ENCODE measurements at places on chromosomes 2 and 18.

- DNase-seq, result no peak
Observed at GRCh38 chr2:166167449-166167848, 39.6 kb upstream of the SCN1A start.

- DNase-seq, result no peak
Observed at GRCh38 chr2:160308476-160308875, 108.4 kb upstream of the ITGB6 start.

GRCh38 chr2:19369341-19369955, 11.0 kb upstream of the OSR1 start:
- DNase-seq, result no peak

DNA sequence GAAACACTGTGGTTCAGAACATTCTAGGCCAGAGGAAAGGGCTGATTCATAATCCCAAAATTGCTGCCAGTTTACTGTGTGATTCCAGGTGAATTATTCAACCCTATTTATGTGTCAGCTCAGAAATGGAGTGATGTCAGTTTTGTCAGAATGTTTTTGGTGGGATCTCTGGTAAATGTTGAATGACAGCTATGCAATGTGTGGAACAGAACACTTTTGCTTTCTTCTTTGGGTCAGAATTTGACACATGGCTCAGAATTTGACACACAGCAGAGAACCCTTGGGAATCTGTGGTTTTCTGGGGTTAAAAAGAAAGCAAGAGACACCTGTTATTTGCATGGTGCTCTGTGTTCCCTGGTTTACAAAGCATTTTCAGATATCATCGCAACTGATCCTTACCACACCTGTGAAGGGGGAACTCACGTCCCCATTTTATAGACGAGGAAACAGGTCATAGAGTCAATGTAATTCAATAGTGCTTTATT, 1.6 kb upstream of the MTA3 start:
- no peak for DNase-seq

DNA sequence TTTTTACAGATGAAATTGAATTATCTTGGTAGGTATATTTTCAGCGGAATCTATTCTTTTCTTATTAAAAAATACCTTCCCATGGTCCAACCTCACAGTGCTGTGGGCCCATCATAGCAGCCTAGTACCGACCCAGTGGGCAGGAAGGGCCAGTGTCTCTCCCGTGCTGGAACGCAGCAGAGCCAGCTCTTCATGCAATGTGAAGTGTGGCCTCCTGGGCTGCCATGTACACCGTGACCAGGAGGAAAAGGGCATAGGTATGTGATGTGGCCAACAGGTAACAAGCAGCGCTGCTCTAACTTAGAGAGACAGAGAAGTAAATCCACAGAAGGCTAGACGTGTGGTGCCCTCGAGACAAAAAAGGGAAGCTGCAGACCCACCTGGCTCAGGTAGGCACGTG, 221.1 kb upstream of the SALL3 start:
- DNase-seq, result no peak

GRCh38 chr2:157813467-157813866, 62.7 kb downstream of the ACVR1 start:
- DNase-seq, result no peak

GRCh38 chr2:100806550-100806949, 13.4 kb upstream of the NPAS2 start:
- no peak for DNase-seq

GRCh38 chr2:128329607-128330006, 10.9 kb upstream of the HS6ST1 start:
- DNase-seq, result no peak

DNA sequence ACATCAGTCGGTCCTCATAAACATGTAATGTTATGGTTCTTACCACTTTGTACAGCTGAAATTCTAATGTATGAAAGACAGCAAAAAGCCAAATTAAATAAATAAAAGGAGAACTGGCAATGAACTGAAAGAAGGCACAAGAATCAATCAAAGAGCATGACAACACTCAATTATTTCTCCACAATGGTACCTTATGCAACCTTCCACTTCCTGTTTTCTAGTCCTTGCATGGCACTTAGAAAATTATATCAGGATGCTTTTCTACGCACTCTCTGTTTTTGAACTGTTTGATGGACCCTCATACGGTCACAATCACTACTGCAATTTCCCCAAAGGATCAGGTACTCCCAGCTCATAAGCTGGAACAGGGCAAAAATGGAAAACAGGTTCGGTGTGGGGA, 81.6 kb downstream of the EPB41L3 start:
- no peak for DNase-seq

DNA sequence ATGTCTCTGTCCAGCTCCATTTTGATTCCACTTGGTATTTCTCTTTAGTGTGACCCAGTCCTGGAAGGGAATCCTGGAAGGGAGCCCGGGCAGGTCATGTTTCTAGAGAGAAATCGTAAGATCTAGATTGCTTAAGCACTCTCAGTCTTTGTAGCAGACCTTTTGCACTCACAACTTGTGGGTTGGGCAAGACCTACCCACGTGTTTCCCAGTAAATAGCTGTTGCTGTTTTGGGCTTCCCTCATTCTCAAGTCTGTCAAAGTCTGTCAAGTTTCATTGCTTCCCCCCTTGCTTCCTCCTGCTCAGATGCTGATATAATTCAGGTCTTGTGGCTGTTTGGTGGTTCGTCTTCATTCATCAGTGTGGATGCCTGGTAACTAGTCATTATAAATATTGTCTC, 17.4 kb upstream of the NEMP2 start:
- DNase-seq, result no peak

DNA sequence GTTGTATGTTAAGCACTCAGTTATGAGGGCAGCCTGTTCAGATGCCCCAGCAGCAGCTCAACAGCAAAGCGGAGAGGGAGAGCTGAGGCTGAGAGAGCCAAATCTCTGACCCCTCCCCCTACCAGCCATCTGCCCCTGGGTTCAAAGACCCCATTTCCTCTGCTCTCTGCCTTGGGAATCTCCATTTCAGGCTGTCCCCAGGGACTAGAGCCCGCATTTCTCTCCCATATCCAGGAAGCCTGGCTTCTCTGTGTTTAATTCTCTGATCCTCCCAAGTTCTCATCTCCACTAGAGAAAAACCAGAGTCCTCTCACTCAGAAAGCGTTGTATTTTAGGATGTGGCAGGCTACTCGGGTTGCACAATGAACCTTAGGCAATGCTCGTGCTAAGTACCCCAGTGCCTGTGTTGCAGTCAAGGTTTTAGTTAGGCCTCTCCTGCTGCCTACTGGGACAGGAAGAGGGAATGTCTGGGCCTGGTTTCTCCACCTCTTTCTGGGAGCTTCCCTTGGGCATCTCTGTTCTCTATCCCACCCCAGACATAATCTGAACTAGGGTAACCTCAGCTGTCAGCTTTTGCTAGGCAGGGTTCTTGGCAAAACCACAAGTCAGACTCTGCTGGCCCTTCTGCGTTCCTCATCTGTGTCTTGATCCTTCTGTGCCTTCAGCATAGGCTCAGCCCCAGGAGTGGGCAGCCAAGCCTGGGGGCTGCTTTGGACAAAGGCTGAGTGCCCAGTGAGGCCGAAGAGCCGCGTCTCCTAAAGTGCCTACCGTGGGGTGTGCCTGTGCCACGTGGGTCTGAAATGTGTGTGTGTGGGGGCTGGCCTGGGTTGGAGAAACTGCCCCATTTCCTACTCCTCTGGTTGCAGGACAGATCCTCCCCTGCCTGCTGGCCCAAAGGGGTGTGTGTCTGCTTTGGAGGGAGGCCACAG, 96.8 kb downstream of the STPG4 start:
- DNase-seq, result no peak

GRCh38 chr2:239137165-239137897, 263.5 kb downstream of the HDAC4 start:
- no peak for DNase-seq

DNA sequence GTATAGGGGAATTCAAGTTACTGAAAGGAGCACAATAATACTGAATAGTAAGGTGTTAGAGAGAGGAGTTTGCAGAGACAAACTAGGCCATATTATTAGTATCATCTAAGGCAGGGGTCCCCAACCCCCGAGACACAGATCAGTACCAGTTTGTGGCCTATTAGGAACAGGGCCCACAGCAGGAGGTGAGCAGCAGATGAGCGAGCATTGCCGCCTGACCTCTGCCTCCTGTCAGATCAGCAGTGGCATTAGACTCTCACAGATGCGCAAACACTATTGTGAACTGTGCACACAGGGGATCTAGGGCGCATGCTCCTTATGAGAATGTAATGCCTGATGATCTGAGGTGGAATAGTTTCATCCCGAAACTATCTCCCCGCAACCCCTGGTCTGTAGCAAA, 41.8 kb upstream of the TMEM200C start:
- DNase-seq, result no peak

- no peak for DNase-seq
Observed at GRCh38 chr18:35387152-35387571, 10.0 kb upstream of the ZNF396 start.

GRCh38 chr2:178114462-178114861, 2.2 kb downstream of the RBM45 start:
- no peak for DNase-seq

DNA sequence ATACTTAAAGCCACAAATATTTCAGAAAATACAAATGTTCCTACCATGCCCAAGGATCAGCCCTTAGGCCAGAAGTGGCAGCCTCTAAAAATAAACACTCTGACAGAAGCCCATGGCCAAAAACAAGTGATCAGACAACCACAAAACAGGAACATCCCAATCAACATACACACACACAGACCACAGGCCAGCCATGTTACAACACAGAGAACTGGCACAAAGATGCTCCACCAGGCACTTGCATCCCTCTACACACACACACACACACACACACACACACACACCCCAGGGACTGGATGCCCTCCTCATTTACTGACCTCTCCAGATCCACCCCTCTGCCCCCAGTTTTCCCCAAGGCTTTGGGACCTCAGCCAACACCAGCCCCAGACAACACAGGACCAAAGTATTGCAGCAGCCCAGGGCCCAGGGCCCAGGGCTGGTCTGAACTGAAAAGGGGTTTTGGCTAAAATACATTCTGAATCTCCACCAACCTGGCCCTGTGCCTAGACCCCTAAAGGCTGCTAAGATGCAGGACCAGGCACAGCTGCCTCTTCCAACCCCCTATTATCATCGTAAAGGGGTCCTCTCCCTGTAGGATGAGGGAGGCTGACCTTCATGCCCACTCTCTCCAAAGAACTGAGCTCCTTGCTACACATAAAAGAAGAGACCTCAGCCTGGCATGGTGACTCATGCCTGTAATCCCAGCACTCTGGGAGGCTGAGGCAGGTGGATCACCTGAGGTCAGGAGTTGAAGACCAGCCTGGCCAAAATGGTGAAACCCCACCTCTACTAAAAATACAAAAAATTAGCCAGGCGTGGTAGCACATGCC, 151.4 kb downstream of the TNS1 start:
- DNase-seq, result no peak

GRCh38 chr2:207589143-207589542, 36.1 kb downstream of the METTL21A start:
- no peak for DNase-seq

DNA sequence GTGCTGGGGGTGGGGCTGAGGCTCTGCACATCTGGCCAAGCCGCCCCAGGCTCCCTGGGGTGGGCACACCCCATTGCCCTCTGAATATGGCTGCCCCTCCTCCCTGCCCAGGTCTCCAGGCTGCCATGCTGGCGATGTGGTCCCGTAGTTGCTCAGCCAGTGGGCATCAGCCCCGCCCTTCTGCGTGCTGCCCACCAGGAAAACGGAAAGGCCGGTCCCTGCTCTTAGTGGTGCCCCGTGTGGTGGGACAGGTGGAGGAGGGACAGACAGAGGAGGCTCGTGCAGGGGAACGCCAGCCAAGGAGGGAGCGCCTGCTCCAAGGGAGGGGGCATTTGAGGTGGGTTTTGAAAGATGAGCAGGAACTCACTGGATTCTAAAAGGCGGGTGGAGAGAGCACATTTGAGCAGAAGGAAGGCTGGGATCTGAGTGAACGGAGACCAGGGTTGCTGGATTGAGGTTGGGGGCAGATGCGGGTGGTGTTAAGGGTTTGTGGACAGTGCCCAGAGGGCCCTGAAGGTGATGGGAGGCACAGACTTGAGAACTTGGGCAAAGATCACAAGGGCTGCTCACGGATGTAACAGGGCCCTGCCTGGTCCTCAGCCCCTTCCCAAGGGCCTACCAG, 6.7 kb upstream of the B3GNT7 start:
- DNase-seq, result no peak

DNA sequence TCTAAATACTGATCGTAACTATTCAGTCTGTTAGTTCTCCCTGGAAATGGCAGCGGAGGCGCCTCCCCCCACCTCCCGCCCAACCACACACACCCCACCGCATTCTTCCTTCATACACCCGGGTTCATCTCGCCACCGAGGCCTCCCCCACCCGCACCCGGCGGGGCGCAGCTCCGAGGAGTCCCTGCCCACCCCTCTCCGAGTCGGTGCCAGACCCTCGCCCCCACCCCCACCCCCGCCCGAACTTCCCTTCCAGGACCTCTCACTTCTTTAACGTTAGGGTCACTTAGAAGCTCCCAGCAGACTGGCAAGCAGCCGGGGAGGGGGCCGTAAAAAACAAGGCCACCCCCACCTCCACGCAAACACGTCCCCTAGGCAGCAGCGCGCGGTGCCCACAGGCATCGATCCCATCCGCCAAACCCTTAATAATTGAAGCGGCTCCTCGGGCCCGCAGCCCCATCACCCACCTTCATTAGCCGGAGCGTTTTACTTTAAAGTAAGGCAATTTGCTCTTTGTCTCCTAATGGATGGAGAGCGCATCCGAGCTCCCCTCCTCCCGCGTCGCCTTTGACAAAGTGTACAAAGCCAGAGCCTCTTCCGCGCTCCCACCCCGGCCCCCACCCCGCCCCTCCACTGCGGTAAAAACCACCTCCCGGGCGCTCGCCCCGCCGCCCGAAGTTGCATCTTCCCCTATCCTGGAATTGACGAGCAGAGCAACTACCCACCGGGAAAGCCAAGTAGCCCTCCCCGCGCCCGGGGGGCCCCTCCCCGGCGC, 624 bp downstream of the ZNF516 start:
- DNase-seq, result no peak

DNA sequence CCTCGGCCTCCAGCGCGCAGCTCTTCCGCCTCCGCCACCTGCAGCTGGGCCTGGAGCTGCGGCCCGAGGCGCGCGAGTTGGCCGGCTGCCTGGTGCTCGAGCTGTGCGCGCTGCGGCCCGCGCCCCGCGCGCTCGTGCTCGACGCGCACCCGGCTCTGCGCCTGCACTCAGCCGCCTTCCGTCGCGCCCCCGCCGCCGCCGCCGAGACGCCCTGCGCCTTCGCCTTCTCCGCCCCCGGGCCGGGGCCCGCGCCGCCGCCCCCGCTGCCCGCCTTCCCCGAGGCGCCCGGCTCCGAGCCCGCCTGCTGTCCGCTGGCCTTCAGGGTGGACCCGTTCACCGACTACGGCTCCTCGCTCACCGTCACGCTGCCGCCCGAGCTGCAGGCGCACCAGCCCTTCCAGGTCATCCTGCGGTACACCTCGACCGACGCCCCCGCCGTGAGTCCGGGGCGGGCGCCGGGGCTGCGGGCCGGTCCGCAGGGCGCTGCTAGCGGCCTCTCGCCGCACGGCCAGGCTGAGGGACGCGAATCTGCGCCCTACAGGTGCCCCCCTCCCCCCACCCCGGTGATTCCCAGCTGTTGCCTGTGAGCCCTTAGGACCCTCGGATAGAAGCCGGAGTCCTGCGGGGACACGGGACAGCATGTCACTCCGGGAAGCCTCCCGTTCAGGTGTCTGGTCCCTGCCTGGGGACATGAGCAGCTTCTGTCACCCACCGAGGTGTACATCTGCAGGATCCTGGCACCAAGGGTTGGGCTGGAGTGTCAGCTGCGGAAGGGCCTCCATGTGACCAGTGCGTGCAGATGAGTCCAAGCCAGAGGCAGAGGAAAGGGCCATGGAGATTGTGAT, 616 bp downstream of the RNPEPL1 start:
- no peak for DNase-seq

- DNase-seq, result no peak
Observed at GRCh38 chr2:96866586-96866985, 3.3 kb downstream of the SEMA4C start.

GRCh38 chr2:101855776-101856175, 136.0 kb upstream of the IL1R2 start:
- DNase-seq, result no peak

GRCh38 chr2:202512176-202512575, 122.6 kb upstream of the FAM117B start:
- no peak for DNase-seq
